ENCODE measurements at places on chromosomes 5 and 9.

DNA sequence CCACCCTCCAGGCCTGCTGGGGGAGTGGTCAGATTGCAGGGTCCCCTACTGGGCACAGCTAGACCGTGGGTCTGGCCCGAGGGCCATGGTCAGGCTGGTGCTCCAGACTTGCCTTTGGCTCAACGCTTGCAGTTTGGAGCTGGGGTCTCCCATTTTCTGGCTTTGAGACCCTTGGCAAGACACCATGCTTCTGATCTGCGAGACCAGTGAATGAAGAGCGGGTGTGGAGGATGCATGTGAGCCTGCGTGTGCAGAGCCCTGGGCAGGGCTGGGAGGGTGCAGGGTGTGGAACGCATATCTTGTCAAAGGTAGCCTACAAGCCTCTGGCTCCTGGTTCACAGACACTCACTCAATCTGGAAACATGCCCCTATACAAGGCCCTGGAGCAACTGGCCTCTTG is 6.1 kb upstream of the MRNIP start:
- no peak for DNase-seq

- no peak for DNase-seq
Observed at GRCh38 chr9:124218438-124218982, 39.2 kb upstream of the NEK6 start.

DNA sequence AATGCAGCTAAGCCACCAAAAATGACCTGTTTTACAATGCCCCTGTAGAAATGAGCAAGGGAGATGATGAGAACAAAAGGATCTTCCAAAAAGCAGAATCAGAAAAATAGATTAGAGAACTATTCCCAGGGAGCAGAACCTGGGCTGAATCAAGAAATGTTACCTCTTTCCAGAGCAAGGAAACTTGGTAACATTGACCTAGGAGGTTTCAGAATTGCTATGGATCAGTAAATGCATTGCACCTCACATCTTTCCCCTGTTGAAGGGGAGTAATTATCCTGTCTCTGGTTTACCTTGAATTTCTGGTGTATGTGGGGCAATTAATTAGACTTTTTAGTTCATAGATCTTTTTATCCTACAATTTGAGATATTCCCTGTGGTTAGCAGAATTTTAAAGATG is 151.2 kb upstream of the RAI14 start:
- no peak for DNase-seq

GRCh38 chr9:106716820-106717219 is 146.1 kb upstream of the ZNF462 start:
- no peak for DNase-seq

DNA sequence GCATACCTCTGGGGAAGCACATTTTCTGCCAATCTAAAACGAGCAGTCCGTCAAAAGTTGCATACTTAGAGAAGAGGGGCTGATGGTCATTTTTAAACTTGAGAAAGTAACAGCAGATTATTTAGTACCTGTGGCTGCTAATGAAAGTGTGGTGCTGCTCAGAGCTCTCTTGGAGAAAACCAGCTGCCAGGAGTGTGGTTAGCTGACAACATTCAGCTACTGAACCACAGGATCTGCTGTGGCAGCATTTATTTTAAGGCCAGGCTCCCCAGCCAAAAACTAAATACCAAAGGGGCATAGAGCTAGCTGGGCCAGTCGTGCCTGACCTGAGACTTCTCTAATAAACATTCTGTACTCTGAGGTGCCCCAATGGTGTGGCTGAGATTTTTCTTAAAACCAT is 203.6 kb downstream of the EDIL3 start:
- no peak for DNase-seq

DNA sequence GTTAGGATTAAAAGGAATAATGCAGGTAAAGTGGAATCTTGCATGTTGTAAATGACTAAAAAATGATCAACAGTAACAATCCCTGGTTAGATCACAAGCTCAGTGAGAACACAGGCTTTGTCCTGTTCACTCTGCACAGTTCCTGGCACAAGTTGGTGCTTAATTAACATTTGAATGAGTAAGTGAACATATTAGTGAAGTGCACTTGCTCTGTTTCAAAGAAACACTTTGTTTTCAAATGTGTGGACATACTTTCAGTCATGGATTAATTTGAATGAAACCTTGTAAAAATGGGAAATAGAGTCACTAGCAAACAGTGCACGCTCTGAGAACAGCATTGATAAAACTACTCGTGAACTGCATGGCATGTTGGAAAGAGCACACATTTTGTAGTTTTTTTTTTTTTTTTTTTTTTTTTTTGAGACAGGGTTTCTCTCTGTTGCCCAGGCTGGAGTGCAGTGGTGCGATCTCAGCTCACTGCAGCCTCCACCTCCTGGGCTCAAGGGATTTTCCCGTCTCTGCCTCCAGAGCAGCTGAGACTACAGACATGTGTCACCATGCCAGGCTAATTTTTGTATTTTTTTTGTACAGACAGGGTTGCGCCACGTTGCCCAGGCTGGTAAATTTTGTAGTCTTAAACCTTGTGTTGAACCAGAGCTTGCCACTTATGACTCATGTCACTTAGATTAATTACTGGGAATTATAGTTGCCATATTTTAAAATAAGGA is 159.9 kb downstream of the LURAP1L start:
- no peak for DNase-seq

GRCh38 chr9:121902461-121903135 is 190.5 kb downstream of the TTLL11 start:
- DNase-seq, result peak; percentile 16

- no peak for DNase-seq
Observed at GRCh38 chr5:134451936-134452505, 40.3 kb upstream of the CDKN2AIPNL start.

DNA sequence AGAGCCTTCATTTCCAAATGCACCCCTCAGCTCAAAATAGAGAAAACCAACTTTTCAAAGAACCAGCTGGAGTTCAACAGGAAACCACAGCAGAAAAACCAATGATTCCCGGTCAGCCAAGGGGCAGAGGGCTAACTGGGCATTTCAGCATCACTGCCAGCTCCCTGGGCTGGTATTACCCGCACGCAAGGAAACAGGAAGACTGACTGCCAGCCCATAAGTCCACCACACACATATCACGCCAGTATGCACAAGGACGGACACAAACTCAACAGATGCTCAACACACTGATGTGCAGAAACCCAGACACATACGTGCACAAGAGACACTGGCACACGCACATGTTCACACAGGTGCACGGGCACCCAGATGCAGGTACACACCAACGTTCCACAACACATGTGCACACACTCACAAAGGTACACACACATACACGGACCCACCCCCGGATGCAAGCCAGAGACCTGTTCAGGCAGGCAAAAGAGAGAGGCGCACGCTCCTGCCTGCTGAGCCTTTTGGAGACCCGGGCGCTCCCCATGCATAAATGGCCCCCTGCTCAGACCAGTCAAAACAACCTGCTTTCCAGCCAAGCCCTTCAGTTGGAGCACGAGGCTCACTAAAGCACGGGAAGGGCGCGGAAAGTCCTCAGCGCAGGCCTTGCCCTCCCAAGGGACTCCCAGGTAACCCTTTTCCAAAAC is 2.1 kb downstream of the ADAMTS2 start:
- no peak for DNase-seq

DNA sequence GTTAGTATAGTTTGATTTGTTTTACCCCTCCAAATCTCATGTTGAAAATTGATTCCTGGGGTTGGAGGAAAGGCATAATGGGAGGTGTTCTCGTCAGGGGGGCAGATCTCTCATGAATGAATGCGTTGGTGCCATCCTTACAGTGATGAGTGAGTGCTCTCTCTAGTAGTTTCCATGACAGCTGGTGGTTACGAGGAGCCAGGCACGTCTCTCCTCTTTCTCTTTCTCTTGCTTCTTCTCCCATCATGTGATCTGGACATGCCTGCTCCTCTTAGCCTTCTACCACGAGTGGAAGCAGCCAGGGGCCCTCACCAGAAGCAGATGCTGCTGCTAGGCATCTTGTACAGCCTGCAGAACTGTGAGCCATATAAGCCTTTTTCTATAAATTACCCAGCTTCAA is 454.1 kb downstream of the EFNA5 start:
- no peak for DNase-seq

- DNase-seq, result no peak
Observed at GRCh38 chr9:36905101-36906066, 128.7 kb downstream of the PAX5 start.

- no peak for DNase-seq
Observed at GRCh38 chr5:6814816-6815215, 101.6 kb downstream of the TENT4A start.

DNA sequence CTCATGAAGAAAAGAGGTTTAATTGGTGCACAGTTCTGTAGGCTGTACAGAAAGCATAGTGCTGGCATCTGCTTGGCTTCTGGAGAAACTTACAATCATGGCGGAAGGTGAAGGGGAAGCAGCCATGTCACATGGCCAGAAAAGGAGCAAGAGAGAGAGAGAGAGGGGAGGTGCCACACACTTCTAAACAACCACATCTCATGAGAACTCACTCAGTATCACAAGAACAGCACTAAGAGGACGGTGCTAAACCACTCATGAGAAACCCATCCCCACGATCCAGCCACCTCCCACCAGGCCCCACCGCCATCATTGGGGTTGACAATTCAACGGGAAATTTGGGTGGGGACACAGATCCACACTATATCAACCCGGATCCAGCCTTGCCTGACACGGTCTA is 28.8 kb upstream of the IER5L start:
- DNase-seq, result no peak

- peak; percentile 77 for DNase-seq
Observed at GRCh38 chr9:113997610-113998009, 80.5 kb downstream of the AMBP start.

- DNase-seq, result peak; percentile 87
Observed at GRCh38 chr9:69307446-69308205, 17.4 kb upstream of the ENTREP1 start.

DNA sequence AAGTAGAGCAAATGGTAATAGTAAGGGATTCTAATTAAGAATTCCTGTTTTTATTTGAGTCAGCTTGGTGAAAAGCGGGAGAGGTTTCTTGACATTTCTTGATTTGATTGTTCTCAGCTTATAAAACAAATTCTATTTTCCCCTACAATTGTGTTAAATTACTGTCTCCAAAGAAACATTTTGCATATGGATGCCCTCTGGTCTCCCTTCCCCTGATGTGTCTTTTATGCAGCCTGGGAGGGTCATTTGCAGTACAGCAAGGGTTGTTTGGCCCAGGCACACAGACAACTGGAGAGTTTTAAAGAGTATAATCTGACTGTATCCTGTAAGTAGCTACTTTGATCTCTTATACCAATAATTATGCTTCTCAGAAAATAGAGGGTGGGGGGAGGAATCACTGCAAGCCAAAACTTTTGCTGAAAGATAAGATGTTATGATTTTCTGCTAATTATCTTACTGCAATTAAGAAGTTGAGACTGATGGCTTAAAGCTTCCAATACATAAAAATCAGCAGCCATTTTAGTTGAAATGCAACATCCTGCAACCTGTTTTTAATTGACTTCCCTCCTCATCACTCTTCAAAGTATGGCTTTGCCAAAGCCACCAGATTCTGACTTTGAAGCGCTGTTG is 204.1 kb upstream of the SEMA6A start:
- no peak for DNase-seq

GRCh38 chr5:73274881-73275663 is 102.1 kb downstream of the TMEM174 start:
- DNase-seq, result no peak

- DNase-seq, result no peak
Observed at GRCh38 chr5:107893642-107894041, 222.9 kb upstream of the EFNA5 start.

- no peak for DNase-seq
Observed at GRCh38 chr9:120261419-120261818, 318.5 kb downstream of the CDK5RAP2 start.

DNA sequence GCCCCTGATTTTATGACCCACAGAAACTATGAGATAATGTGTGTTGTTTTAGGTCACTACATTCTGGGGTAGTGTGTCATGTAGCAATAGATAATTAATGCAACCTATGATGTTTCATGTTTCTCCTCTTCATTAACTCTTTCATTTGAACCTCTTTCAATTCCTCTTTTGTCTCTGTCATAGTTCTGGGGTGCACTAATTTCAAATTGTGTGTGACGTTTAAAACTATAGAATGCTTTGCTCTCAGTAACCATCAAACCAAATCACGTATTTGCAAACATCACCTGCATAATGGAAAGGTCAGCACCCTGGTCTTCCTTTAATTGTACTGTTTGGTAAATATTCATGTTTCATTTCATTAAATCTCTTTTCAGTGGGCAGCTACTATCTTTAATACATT is 621.6 kb downstream of the TLR4 start:
- DNase-seq, result no peak

GRCh38 chr5:94361832-94362796 is 256.3 kb downstream of the KIAA0825 start:
- DNase-seq, result no peak

- no peak for DNase-seq
Observed at GRCh38 chr9:112884101-112884500, 6.6 kb downstream of the SLC46A2 start.

DNA sequence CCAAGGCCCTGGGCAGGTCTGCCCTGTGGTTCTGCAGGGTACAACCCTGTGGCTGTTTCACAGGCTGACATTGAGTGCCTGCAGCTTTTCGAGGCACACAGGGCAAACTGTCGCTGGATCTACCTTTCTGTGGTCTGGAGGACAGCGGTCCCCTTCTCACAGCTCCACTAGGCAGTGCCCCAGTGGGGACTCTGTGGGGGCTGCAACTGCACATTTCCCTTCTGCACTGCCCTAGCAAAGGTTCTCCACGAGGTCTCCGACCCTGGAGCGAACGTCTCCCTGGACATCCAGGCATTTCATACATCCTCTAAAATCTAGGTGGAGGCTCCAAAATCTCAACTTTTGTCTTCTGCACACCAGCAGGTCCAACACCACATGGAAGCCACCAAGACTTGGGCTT is 1645.2 kb upstream of the CDH6 start:
- no peak for DNase-seq

DNA sequence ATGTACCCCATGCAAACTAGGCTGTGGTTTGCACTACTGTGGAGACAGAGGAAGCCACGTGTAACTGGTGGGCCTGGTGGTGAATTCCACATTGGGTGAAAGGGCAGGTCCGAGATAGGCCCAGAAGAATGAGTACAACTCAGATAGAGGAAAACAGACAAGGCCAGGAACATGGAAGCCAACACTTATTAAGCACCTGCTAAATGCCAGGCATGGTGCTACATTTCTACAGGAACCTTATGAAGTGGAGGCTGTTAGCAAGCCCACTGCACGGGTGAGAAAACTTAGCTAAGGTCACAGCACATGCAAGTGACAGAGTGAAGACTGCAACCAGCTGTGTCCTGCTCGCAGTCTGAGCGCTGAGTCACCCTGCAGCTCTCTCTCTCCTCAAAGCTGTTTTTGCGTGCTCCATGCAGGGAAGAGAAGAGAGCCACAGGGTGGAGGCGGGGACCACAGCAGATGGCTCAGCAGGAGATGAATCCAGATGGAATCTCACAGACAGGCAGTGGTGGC is 65.5 kb upstream of the SPTLC1 start:
- DNase-seq, result no peak
